GM23338 (cell line): ENCODE measurements at places on chromosomes 4 and X. TPM values are rescaled to one million over a fixed set of nuclear protein-coding genes. Genes with fewer than 3 reads are reported as not detected.

DNA sequence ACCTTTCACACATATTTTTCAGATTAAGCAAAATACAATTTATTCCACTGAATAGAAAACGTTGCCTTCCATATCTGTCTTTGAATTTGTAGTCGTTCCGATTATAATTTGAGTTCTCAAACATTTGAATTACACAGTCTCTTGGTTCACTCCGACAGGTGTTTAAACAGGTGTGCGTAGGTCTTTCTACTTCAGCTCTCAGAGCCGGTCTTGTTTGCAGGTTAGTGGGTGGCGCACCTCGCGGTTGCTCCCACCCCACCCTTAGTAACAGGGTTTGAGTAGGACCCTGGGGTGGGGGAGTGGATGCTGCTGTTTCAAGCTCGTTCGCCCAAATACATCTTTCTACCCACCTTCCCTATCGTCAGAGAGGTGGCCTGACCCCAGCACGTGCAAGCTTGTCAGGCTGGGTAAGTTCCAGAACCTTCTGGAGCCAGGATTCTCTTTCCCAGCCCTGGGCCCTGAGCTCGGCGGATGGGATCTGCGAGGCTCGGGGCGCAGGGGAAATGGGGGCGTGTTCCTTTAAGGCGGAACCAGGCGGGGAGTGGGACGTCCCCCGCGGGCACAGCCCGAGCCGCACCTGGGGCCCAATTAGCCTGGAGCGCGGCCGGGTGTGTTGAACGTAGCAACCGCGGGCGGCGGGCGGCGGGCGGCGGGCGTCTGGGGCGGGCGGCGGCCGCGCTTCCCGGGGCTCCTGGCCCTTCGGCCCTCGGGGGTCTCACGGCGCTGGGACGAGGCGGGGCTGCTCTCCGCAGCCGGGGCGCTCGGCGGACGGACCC is at the start of gene FAM149A:
TSS of gene FAM149A (plus strand) at position 591 of the 776 bp plus-strand sequence.
- DNase-seq = peak; percentile 83

Gene PDGFC
- total RNA-seq = 3.4 and 3.6 TPM in 2 replicates

Gene BRCC3
- 14.1 and 18.4 TPM in 2 replicates for total RNA-seq

- no peak for DNase-seq
Observed at GRCh38 chrX:101411984-101412383, 4.0 kb downstream of the HNRNPH2 start.

GRCh38 chr4:105461221-105461620 is 12.6 kb downstream of the PPA2 start:
- DNase-seq = no peak

DNA sequence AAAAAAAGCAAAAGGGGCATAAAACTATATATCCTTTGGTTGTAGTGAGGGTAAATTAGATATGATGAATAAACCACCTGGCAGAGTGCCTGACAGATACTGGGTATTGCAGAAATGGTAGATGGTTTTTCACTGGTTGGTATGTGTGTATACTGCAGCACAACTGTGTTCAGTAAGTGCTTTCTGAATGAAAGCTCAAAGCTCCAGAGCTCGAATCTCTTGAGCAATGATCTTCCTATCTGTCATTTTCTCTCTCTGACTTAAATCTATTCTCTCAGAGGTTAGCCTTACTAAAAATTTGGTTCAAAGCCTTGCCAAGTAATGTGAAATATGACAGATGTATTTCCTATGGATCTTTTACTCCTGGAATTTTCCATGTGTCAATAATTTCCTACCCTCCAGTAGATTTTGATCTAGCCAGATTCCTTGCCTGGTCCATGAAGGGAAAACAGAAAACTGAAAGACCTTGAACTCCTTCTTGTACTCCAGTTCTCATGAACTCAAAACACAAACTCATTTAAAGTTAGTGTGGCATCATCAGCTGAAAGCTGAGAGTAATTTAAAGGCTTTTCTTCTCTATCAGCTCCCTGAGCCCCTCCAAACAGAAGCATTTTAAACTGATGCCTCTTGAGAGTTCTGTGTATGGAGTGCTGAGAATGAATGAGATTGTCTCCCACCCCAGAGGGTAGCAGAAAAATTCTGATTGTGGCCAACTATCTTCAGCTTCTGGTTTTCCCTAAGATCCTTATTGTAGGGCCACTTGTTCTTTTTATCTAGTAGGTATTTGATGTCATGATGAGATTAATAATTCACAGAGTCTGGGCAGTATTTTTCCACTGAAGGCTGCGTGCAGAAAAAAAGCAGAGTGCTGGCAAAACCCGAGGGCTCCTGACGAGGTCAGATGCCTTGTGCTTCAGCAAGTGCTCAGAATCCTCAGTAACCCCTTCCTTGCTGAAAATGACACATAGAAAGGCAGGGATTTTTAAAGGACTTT is 363.4 kb upstream of the BOD1L1 start:
- DNase-seq = no peak

DNA sequence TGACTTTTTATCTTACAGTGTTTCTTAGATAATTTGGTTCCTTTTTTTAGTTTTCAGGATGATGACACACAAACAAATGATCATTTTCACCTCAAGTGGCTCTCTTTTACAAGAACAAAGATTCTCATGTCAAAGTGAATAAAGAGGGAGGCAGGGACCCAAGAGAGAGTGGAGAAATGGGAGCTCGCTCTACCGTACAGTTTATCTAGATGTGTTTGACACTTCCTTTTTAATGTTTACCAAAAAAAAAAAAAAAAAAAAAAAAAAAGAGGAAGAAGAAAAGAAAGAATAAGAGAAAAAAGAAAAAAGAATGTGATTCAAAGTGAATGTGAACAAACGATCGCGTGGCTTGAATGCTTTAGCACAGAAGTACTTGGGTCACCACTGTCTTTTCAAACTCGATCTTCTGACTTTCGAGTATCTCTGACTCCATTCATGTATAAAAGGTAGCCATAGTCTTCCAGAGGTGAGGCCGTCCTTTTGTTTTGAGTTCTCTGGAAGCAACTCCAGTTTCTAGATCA is 75.6 kb upstream of the GRXCR1 start:
- DNase-seq = no peak

- DNase-seq = no peak
Observed at GRCh38 chr4:94214703-94215319, 7.1 kb downstream of the SMARCAD1 start.

DNA sequence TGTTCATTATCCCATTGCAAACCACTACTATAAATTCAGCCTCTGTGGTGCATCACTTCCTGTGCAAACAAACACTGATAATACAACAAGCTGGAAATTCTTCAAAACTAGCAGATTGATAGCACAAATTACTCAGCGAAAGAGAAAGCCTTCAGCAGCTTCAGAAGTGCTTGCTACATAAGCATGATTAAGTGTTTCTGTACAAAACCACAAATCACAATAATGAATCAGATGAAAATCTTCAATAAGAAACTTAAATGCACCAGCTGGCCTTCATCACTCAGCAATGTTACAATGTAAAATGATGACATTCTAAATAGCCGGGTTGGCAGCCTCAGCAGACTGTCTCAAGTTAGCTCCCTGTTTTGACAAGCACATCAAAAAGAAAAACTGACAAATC is 262.2 kb downstream of the SPOCK3 start:
- no peak for DNase-seq

- DNase-seq = peak; percentile 95
Observed at GRCh38 chr4:140151699-140152012, 2.3 kb downstream of the MAML3 start.
